ENCODE measurements at places on chromosomes 1 and 21.

DNA sequence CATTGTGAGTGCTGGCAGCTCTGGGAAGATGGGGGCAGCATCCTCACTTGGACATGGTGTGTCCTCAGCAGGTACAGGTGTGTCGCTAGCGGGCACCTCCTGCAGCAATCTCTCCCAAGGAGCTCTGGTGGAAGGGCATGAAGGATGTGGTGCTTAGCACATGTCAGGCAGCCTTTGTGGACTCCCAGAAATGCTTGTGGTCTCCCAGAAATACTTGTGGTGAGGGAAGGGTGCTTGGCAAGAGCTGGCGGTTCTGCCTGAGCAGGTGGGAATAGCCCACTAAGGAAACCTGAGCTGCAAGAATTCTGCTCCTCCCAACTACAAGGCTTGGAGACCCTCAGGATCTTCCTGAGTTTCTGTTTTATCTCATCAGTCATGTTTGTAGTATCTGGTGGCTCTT is 371.6 kb downstream of the PRDM2 start:
- no peak for DNase-seq

DNA sequence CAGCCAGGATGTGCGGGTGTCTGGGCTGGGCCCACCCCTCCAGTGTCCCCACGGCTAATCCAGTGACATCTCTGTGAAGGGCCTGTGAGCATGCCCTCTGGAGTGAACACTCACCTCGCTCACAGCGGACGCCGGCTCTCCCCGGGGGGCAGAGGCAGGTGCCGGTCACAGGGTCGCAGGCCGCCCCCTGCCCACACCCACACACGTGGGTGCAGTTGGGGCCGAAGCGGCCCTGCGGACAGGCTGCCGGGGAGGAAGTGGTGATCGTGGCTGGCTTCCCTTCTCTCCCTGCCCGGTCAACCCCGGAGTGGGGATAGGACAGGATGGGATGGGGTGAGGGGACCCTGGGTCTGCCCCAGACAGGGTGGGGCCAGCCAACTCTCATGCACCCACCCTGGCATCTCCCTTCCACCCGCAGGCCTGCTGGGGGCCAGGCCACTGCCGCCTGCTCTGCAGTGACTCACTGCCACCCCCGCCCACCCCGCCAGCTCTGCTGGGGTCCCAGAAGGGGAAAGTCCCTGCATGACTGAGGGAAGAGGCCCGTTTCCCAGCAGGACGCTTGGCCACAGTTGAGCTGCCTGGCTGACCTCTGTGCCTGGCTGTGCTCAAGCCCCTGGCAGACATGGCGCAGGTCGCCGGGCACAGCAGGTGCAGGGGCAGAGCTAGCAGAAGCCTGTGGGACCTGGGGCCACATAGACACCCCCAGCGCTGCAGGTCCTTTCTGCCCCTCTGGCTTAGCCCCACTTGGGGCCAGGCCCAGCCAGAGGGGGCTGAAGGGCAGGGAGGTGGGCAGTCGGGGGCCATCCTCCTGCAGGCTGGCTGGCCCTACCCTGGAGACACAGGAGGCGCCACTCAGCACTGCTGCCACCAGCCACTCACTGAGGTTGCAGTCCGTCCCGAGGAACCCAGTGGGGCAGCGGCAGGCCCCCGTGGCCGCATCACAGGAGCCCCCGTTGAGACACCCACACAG is 41.6 kb downstream of the ARHGEF16 start:
- no peak for DNase-seq

- no peak for DNase-seq
Observed at GRCh38 chr1:74531796-74532195, 19.4 kb upstream of the LRRC53 start.

DNA sequence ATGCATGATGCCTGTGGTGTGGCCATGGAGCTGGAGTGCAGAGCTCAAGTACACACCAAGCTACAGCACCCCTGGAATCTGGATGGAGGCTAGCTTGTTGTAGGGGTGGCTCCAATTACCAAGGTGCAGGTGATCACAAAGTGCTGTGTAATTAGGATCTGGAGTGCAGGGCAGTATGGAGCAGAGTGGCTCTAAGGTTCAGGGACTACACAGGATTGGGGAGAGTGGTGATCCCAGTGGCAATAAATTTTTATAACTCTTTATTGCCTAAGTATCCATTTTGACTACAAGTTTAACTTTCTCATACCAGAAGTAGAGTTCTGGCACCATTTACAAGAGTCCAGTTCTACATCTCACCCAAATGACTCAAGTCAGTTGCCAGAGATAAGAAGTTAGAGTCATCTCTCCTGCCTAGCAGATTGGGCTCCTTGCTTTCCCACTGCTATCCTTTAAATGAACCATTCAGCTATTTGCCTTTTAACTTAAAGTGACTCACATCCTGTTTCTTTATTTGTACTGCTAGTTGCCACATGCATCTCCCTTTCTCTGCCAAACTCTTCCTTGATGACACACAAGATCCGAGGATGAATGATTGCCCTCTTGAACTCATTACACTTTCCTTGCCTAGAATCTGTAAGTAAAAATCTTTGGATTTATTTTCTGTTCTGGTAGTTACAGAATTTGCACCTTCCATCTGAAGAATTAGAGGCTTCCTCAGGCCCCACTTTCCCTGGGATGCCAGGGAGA is 427.2 kb downstream of the KCNT2 start:
- no peak for DNase-seq

GRCh38 chr1:160907976-160908375 is 23.0 kb upstream of the ITLN1 start:
- DNase-seq: no peak

DNA sequence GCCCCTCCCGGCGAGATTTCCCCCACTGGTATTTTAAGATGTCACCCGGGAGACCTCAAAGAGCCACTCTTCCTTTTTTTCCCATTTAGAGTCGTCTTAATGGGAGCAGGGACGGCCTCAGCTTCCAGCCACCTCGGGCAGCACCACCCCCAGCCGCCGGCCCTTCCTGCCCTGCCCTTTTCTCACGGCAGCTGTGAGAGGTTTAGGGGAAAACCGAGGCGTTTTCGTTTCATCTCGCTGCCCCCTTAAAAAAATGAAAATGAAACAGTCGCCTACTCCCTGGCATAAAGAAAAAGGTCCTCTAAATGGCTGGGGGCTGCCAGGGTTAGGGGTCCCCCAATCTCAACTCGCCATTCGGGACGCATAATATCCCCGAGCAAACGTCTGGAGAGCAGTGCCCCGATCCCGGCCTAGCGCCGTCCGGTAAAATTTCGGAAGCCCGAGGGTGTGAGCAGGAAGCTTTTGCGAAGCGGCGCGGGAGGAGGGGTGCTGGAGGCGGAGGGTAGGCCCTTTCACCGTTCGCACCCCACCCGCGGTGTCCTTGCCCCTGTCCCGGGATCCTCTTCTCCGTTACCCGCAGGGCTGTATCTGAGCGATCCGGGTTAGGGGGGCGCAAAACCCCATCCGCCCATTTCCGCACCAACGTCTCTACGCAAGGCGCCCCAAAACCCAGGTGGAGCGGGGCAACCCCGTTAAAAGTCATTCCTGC is 1.2 kb downstream of the RUNX3 start:
- DNase-seq: no peak

DNA sequence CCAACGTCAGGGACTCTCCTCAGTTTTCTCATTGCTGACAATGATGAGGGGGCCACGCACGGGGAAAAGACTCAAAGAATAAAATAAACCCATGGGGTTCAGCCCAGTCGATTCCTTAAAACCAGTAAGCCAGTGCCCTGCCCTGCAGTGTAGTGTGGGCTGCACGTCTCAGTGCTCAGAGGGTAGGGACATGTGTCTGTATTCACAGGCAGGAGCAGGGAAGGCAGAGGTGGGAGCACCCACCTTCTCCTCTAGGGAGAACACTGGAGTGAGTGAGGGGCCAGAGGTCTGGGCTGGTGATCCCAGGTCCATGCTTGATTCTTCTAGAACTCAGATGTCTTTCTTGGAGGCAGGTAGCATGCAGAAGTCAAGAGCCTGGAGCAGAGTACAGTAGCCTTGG is 303.6 kb downstream of the MATN1 start:
- DNase-seq: no peak

- no peak for DNase-seq
Observed at GRCh38 chr1:14682941-14683621, 84.6 kb downstream of the KAZN start.

DNA sequence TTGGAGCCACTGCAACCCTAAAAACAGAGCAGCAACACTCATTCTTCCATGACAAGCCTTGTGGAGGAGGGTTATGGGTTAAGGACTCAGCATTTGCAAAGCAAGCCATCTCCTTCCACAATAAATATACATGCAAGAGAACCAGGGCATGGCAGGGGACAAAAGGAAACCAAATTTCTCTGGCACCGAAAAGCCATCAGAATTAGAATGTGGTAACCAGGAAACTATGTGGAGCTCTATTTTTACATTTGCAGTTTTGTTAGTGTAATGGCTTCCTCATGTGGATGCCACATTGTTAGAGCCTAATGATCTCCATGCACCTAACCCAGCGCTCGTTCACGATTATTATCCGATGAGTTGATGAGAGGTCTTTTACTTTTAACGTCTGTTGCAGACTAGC is 91.7 kb downstream of the NAV1 start:
- DNase-seq: no peak

GRCh38 chr1:175303201-175303707 is 110.7 kb upstream of the KIAA0040 start:
- DNase-seq: no peak

DNA sequence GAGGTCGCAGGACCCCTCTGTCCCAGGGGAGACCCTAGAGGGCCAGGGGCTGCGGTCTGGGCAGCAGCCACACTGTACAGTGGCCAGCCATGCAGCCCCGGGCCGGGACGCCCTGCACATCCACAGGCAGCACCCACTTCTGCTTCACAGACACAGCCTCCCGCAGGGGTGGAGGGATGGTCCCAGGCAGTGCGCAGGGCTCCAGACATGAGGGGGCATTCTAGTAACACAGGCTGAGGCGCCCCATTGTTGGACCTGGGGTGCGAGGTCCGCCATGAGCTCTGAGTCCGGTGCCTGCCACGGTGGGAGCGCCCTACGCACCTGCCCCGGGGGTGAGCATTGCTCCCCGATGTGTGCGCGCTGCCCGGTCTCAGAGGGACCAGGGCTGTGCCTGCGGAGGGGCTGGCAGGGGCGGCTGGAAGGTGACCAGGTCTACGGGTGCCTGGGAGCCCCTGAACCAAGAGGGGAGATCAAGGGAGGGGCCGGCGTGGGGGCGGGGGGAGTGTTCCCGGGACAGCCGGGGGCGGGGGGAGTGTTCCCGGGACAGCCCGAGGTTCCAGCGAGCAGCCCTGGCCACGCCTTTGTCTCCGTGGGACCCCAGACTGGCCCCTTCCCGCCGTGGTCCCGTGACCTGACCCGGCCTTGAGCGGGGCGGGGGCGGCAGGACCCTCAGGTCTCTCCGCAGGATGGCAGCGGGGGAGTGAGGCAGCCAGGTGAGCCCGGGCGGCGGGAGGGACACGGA is 4.5 kb downstream of the MMEL1 start:
- no peak for DNase-seq

DNA sequence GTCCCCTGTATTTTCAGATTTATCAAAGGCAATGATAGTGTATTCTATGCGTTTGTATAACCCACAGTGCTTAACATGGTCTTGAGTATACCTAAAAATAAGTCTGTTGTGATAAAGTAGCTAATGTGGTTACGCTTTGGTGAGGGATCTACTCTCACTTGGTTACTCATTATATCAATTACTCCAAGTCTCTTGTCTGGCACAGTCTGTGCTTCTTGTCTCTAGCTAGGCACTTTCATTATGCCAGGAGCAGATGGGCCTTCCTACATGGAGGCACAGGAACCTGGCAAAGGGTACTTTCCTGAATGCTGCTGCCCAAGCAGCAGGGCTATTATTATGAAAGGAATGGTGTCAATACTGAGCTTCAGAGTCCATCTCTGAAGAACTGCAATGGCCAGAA is 4.2 kb upstream of the PTPN22 start:
- no peak for DNase-seq
